Epithelial cell of prostate (primary cell): ENCODE measurements at places on chromosomes 5 and 9.

- no peak for DNase-seq
Observed at GRCh38 chr5:44663991-44664710, 144.6 kb upstream of the MRPS30 start.

GRCh38 chr9:81556923-81557322 is 132.4 kb downstream of the TLE1 start:
- DNase-seq: no peak

DNA sequence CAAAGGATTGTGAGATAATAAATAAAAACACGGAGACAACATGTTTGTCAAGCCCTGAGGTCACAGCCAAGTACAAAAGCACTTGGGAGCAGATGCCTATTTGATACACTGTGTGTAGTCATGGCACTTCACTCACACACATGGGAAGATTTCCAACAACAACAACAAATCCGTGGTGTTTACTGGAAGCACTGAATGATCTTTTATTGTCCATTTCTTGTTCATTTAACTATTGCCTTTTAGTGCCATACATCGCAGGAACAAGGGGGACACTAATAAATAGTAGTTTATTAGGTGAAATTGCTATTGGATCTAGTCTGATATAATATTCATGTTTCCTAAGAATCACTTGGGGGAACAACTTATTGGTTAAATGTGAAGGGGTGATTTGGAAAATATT is 20.4 kb upstream of the GDNF start:
- no peak for DNase-seq

GRCh38 chr5:174348311-174348981 is 302.9 kb downstream of the NSG2 start:
- no peak for DNase-seq

DNA sequence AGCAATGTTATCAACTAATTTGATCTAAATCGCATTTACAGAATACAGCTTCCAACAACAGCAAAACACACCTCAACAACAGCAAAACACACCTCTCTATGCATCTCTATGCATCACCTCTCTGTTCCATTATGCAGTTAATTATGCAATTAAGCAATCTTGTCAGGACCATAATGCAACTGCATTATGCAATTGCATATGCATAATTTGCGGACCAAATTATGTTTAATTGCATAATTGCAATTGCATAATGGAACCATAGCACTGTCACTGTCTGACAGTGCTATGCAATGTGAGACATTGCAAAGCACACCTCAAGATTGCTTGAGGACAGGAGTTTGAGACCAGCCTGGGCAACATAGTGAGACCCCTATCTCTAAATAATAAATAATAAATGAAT is 80.4 kb upstream of the PRSS3 start:
- DNase-seq: no peak

DNA sequence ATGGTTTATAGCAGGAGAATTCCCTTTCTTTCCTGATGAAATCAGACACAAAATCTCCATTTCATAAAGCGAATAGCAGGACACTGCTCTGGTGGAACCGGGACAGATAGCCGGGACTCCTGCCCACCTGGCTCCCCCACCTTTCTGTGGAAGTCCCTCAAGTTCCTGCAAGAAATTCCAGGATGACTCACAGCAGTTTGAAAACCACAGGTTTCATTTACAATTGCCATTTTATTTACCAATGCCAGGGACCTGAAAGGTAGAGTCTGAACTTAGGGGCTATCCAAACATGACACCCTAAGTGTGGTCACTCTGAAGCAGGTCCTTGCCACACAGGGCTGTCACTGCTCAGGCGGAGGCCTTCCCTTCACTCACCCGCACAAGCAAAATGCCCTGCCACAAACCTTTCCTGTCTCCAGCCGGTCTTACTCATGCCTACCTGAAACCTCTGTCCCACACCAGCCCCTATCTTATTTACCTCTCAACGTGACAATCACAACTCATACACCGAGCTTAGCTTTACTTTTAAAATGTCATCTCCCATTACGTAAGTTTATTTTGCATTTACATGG is 63.3 kb upstream of the TAF1L start:
- DNase-seq: no peak

DNA sequence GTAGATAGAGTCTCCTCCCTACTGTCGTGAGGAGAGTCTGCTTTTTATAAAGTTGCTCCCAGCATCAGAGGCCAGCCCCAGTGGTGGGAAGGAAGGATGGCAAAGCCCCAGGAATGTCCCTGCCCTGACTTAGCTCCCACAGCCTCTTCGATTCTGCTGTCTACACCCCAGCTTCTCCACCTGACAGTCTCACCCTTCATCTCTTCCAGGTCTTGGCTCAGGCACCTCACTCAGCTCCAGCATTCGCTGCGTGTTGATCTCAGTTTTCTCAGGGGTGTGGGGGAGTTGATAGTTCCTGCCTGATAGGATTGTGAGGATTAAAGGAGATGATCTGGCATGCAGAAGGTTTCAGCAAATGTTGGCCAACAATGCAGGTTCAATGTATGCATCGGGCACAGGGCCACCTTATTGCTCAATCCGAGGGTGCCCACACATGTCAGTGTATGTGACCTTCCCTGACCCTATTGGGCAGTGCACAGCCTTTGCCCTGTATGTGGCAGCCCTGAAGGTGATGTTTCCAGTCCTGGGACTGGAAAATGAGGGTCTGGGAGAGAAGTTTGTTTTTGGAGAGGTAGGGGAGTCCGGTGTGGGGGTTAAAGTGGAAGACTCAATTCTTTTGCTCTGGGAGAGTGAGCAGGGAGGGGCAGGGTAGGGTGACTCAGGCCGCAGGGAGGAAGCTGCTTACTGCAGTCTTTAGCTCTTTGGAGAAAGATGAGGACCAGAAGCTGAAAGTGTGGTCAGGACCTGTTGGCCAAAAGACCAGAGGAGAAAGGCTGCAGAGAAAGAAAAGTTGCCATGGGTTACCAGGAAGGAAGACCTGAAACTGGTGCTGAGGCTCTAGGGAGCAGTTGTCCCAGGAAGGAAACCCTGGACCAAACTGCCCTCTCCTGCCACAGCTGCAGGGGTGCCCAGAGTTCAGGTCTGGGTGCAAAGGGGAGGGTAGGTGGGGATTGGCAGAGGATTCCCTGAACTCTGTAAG is 153.2 kb downstream of the MACROH2A1 start:
- no peak for DNase-seq

- DNase-seq: no peak
Observed at GRCh38 chr9:125999504-125999881, 252.3 kb downstream of the PBX3 start.

- no peak for DNase-seq
Observed at GRCh38 chr5:147930769-147931168, 24.4 kb upstream of the C5orf46 start.

GRCh38 chr5:76165711-76166374 is 82.7 kb downstream of the SV2C start:
- no peak for DNase-seq

GRCh38 chr5:3825531-3826451 is 230.2 kb downstream of the IRX1 start:
- no peak for DNase-seq

GRCh38 chr5:179289756-179290385 is 55.4 kb downstream of the ADAMTS2 start:
- no peak for DNase-seq
